Activated T-helper 2 cell treated with anti-CD3 and anti-CD28 coated beads, Interferon-gamma antibody, Interleukin-2, Interleukin-4, amounts not matched to agents 10 μg/mL and 5 μg/mL and 100 μg/mL, durations not matched to agents 14 hours and 24 hours and 36 hours (primary cell): ENCODE measurements at places on chromosomes 12 and 14. TPM values are rescaled to one million over a fixed set of nuclear protein-coding genes. Genes with fewer than 3 reads are reported as not detected.

- no peaks in the 10 kb centered on the region for H3K36me3 ChIP-seq
- DNase-seq: no peak
- no peak overlapping the region for H3K27ac ChIP-seq
- H3K4me3 ChIP-seq: no peak overlapping the region
- H3K4me1 ChIP-seq: no peaks in the 10 kb centered on the region
- peaks cover 3% of the 10 kb centered on the region for H3K27me3 ChIP-seq
Observed at GRCh38 chr12:3192221-3192620, 115.0 kb downstream of the TSPAN9 start.

- no peaks in the 10 kb centered on the region for H3K36me3 ChIP-seq
- peak; percentile 59 for DNase-seq
- H3K4me1 ChIP-seq: peaks cover 30% of the 10 kb centered on the region
- peaks cover 50% of the 10 kb centered on the region for H3K27me3 ChIP-seq
- H3K4me3 ChIP-seq: peak overlapping the region; percentile 6
Observed at GRCh38 chr12:57214398-57214781, 2.2 kb upstream of the NXPH4 start.

GRCh38 chr14:54652605-54653052, 85.7 kb downstream of the SAMD4A start:
- no peak for DNase-seq
- H3K36me3 ChIP-seq: no peaks in the 10 kb centered on the region
- H3K4me1 ChIP-seq: peaks cover 7% of the 10 kb centered on the region
- no peak overlapping the region for H3K4me3 ChIP-seq
- no peak overlapping the region for H3K27ac ChIP-seq
- peaks cover 28% of the 10 kb centered on the region for H3K27me3 ChIP-seq

Gene NGB
- total RNA-seq: not detected in 2 replicates

Gene RNASE1
- not detected in 2 replicates for total RNA-seq
